ENCODE measurements at places on chromosomes 3 and 15. TPM values are rescaled to one million over a fixed set of nuclear protein-coding genes. Genes with fewer than 3 reads are reported as not detected.

- DNase-seq = no peak
These were observed 34.0 kb downstream of the PIGB start for GRCh38 chr15:55353025-55353424.

- DNase-seq = no peak
These were observed 2.1 kb downstream of the OPA1 start for GRCh38 chr3:193594946-193595689.

GRCh38 chr15:70789213-70789612, 25.9 kb upstream of the UACA start:
- no peak for DNase-seq

DNA sequence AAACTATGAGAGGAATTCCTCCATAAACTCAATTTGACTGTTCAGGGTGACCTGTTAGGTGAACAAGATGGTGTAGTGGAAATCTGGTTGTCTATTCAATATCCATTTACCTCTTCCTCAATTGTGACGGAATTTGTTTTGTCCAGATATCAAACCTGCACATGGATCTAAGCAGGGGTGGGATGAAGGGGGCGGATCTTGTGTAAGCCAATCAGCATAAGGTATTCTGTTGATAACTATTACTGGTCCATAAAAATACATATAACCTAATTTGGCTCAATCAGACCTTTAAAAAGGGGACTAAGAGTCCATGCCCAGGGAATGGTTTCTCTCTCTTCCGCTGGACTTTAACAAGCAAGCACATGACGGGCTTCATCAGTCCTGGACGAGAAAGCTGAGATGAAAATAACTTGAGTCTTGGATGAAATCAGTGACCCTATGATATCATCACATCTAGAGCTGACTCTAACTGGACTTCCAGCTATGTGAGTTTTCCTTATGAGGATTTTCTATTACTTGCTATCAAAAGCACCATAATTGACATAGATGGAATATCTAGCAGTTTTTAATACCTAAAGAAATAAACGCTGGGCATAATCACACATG, 5.7 kb upstream of the POPDC2 start:
- no peak for DNase-seq

- DNase-seq = no peak
These were observed 41.1 kb downstream of the VGLL3 start for GRCh38 chr3:86949850-86950249.

DNA sequence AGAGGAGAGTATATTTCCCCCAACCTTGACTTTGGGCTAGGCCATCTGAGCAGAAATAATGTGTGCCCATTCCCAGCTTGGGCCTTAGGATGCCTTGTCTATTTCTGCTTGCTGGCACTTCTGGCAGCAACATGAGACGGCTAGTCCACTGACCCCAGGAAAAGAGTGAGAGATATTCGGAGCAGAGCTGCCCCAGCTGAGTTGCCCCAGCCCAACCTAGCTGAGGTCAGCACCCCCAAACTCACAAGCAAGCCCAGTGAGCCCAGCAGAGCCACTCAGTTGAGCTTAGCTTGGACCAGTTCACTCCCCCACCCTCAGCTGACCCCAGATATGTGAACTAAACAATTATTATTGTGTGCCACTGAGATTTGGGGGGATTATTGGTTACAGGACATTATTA, 20.2 kb downstream of the ITGA11 start:
- DNase-seq = no peak

DNA sequence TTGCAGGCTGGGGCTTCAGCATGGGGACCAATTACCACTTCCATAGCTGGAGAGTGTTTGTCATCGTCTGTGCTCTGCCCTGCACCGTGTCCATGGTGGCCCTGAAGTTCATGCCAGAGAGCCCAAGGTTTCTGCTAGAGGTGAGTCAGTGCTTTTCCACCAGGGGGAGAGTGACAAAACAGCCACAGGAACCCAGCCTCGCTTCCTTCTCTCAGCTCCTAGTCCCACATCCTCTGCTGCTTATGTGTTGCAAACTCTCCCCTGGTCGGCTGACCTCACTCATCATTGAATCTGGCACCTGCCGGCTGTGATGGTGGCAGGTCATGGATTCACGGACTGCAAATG, 158.3 kb downstream of the SV2B start:
- no peak for DNase-seq

DNA sequence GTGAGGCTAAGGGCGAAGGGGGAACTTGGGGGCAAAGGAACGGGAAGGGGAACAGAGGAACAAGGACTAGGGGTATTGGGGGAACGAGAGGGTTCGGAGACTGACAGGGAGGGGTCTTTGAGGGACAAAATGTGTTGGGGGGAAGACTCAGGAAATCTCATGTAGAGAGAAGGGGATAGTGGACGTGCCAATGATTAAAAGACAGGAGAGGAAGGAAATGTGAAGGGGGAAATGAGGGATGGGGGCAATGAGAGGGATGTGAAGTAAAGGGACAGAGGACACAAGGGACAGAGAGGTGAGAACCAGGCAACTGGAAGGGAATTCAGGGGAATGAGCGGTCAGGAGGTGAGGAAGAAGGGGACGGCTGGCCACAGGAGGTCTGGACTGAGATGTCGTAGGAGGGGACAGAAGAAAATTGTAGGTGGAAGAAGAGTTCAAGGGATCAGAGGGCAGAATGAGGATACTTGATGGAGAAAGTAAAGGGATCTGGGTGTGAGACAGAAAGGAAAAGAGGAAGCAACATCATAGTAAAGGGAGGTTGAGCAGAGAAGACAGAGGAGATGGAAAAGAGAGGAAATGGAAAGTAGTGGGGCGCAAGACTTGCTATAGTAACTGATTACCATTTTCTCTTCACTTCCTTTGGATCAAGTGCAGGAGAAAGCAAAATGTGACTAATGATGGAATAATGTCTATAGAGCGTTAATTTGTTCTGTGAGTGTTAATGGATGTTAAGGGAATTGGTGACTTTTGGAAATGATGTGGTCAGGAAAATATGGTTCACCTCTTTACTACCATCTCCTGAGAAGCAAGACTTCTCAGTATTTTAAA, 749 bp downstream of the RAB8B start:
- peak; percentile 47 for DNase-seq

- DNase-seq = no peak
These were observed 35.9 kb downstream of the ADCY5 start for GRCh38 chr3:123412811-123413604.

GRCh38 chr15:65105038-65105437, 10.0 kb downstream of the UBAP1L start:
- DNase-seq = no peak

DNA sequence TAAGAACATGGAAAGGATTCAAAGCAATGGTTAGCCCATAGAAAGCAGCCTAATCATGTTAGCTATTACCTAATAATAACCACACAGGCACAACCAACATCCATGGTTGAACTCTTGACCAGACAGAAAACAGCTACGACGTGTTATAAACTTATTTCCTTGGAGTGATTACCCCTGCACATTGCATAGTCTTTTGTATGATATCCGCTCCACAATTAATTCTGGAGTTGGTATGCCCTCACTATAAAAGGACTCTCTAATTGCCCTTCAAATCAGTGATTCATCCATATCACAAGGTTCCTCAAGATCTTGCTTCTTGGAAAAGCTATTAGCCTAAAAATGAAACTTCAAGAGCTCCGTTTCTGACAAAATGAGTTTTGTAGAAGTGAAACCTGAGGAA, 117.9 kb downstream of the SYNPR start:
- DNase-seq = no peak

The CDHR4 gene
- 0.12 TPM for total RNA-seq

The WDR49 gene
- total RNA-seq = not detected

The DISP2 gene
- 0.06 TPM for total RNA-seq

The SAXO2 gene
- 1.4 TPM for total RNA-seq

The MKRN3 gene
- not detected for total RNA-seq

The SLC6A1 gene
- 0.52 TPM for total RNA-seq

The KY gene
- total RNA-seq = 0.09 TPM

The IRAK2 gene
- 0.26 TPM for total RNA-seq

The FBXW12 gene
- 0.82 TPM for total RNA-seq
